ENCODE measurements at places on chromosomes 16 and 17. TPM values are rescaled to one million over a fixed set of nuclear protein-coding genes. Genes with fewer than 3 reads are reported as not detected.

DNA sequence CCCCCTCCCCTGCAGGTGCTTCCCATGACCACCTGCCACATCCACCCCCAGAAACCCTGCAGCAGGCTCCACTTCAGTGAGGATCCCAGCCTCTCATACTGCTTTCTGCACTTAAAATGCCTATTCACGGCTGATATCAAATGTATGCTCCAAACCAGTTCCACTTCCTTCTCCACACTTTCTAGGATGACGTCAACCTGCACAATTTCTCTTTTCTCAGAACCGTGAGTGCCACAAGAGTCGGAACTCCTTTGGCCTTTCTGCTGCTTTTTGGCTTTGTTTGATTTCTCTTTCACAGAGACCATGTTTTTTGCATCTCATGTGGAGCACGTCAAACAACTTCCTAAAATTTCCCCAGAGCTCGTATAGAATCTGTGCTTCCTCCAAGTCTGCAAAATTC, 378.8 kb upstream of the TNRC6C start:
- DNase-seq, result no peak

GRCh38 chr16:86517652-86518258, 7.4 kb downstream of the FOXF1 start:
- DNase-seq, result peak; percentile 76

DNA sequence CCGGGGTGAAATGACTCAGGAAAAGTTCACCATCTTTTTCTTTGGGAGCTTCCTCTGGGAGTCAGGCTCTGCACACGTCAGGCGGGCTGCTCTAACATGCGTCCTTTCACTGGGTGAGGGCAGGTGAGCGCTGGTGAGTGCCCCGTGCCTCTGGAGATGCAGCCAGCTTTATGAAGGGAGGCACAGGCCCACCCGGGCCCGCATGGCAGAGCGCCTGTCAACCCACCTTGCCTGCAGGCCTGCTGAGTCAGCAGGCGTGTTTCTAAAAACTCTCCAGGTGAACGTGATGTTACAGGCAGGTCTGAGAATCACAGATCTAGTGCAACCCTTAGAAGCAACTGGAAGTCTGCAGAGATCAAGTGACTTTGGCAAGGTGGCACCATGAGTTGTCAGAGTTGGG, 18.4 kb downstream of the MAP1LC3B start:
- no peak for DNase-seq

- DNase-seq, result no peak
Observed at GRCh38 chr17:38363016-38363415, 11.4 kb downstream of the SOCS7 start.

DNA sequence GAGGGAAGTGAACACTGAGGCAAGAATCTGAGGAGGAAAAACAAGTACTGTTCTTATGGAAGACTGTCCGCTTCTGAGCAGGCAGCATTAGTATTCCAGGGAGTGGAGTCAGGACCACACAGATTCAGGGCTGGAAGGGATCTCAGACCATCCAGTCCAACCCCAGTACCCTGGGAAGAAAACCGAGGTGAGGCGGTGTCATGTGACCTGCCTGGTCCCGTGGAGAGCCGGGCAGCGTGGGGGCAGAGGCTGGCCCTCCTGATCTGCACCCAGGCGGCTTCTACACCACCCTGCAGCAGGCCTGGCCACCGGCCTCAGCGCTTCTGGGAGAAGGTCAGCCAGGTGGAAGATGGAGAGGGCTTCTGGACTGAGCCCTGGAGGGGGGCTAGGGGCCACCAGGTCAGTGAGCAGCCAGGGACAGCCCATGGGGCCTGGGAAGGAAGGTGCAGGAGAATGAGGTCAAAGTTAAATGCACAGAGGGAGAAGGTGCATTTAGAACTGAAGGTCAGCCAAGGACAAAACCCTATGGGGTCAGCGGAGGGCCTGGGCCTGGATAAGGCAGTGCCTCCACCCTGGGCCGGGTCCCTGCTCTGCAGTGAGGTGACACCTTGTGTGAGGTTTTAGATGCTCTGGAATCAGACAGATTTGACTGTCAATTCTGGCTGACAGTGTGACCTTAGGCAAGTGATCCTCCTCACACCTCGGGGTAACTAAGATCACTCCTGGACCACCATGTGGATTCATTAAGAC, 45.9 kb downstream of the VAC14 start:
- DNase-seq, result no peak

GRCh38 chr17:64382061-64382583, 8.5 kb downstream of the PECAM1 start:
- no peak for DNase-seq

DNA sequence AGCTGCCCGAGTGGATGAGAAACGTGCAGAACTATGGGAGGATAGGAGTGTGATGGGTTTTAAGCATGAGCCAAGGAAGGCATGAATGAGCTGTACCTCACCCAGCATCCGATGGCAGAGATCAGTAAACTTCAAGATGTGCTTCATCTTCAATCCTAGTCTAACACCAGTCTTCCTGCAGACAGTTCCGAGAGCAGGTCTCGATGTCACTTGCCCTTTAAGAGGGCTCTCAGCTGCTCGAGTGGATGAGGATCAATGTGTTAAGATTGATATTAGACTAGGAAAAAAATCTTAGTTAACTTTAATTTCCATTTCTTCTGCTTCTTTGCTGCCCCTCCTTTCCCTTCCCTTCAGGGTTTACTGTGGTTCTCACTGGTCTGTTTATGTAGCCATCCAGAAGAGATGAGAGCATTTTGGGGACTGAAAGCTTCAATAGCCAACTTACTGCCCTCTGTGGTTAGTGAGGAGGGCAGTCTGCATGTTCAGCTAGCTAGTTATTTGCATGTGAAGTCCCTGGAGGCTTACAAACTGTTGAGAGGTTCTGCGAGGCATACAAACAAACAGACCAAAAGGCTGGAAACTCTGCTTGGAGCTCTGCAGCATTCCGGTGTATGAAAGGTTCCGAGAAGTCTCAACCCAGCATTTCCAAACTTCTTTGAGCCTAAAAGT, 15.3 kb downstream of the KLHL36 start:
- DNase-seq, result no peak

GRCh38 chr16:58507195-58507962, 7.4 kb downstream of the NDRG4 start:
- DNase-seq, result no peak

GRCh38 chr17:78266771-78267170, 35.3 kb downstream of the TMEM235 start:
- no peak for DNase-seq

GRCh38 chr17:68570526-68570925, 30.6 kb downstream of the FAM20A start:
- DNase-seq, result no peak

Gene TEKT3
- total RNA-seq, result 0.36 TPM

Gene KIF2B
- not detected for total RNA-seq
